Mesenchymal stem cell (in vitro differentiated cells and primary cell): ENCODE measurements at places on chromosomes 11 and 22.

DNA sequence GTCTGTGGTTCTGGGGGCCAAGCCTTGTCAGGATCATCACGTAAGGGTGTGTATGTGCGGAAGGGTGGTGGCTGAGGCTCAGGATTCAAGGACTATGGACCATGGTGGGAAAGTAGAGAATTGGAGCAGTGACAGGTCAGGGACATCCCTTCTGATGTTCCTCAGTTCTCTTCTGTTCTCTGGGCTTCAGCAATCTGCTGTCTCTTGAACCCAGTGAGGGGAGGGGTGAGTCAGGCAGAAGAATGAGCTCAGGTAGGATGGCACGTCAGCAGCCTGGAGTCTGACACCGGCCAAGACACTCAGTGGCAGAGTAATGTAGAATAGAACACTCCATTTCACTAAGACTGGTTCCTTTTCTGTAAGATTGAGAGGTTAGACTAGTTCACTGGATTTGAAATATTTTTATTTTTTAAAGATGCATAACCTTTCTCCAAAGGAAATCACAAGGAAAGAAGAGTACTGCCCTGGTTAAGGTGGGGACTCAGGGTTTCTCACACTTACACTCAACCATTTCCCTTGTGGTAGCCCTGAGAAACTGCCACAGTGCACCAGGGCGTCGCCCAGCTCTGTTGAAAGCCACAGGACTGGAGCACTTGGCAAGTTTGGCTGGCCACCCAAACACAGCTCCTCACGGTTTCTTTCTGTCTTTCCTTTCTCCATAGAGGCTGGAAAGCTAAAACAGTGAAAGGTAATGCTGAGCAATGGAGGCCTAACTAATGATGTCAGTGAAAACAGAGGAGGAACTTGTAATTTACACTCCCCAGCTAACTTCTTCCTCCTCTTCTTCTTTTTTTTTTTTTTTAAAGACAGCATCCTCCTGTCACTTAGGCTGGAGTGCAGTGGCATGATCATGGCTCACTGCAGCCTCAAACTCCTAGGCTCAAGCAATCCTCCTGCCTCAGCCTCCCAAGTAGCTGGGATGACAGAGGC is 23.1 kb upstream of the MICAL2 start:
- DNase-seq = peak; percentile 88

DNA sequence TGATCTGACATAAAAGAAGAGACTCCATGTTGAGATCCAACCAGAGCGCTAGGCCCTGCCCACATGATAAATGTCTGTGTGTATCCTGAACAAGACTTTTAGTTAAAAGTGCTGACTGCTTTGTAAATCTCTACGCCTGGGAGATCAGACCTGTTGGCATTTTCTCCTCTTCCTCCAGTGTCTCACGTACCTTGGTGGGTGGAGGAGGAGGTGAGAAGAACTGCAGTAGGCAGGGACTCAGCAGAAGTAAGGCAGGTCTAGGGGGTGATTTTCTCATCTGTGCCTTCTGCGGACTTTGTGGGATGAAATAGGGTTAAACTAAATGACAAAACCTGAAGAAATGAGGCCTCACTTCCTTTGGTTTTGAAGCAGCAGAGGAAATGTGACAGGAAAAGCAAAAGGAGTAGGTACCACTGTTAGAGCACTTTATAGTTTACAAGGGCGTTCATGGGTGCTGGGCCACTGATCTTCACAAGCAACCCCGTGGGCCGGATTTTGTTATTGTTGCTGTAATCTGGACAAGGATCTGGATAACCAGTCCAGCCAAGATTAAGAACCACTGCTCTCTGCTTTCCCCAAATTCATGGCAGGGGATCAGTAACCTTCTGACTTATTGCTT is 36.7 kb upstream of the PLET1 start:
- no peak for DNase-seq

DNA sequence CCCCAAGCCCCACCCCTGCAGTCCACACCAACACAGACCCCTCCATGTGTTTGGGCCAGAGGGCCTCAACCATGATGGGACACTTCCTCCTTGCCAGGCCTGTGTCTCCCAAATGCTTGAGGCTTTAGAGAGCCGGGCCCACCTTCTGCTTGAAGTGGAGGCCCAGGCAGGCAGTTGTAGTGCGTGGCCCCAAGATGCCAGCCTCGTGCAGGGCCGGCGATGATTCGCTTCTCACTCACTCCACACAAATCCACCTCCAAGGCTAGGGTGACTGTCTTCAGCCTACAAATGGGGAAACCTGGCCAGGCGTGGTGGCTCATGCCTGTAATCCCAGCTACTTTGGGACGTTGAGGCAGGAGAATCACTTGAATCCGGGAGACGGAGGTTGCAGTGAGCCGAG is 5.7 kb downstream of the PRR5 start:
- no peak for DNase-seq

DNA sequence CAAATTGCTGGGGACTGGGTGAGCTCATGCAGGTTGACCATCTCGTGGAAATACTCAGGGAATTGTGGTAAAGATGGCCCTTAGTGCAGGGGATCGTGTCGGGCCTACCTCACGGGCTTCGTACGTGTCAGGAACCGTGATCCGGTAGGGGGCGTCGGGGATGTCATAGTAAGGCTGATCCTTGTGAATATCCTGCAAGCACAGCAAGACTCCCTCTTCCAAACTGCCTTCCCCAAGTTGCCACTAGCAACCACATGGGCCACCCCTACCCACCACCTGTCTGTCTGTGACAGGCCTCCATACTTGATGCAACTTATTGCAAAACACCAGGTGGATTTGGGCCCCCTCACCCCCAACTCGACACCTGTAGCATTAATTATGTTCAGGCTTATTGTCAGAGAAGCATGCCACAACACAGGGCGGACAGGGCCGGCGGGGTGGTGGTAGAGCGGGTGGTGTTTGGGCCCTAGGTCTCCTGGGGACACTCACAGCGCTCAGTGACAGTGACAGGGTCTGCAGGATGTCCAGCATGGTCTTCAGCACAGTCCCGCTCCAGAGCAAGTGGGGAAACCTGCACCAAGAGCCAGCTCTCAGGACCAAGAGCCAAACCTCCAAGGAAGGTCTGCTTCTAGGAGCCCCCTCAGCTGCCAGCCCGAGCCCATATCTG is 22.6 kb upstream of the SERPIND1 start:
- DNase-seq = peak; percentile 1

GRCh38 chr22:45007391-45008185 is 2.2 kb downstream of the PHF21B start:
- peak; percentile 34 for DNase-seq

- no peak for DNase-seq
Measured at GRCh38 chr11:955154-956063, 29.7 kb downstream of the AP2A2 start.

- DNase-seq = no peak
Measured at GRCh38 chr22:36986242-36986821, 32.9 kb downstream of the TST start.

DNA sequence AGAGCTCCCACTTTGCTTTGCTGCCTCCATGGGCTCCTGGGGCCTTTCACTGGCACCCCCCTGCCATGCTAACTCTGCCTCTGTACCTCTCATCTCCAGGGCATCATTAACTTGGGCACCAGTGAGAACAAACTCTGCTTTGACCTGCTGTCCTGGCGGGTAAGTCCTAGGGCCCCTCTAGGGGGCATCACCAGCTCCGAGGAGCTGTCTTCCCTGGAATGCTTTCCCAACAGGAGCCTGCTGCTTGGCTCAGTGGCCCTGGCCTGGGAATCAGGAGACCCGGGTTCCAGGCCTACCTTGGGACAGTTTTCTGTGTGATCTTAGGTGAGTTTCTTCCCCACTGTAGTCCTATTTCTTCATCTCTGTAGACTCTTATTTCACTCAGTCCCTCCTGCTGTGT is 5.1 kb downstream of the ACCS start:
- DNase-seq = no peak

DNA sequence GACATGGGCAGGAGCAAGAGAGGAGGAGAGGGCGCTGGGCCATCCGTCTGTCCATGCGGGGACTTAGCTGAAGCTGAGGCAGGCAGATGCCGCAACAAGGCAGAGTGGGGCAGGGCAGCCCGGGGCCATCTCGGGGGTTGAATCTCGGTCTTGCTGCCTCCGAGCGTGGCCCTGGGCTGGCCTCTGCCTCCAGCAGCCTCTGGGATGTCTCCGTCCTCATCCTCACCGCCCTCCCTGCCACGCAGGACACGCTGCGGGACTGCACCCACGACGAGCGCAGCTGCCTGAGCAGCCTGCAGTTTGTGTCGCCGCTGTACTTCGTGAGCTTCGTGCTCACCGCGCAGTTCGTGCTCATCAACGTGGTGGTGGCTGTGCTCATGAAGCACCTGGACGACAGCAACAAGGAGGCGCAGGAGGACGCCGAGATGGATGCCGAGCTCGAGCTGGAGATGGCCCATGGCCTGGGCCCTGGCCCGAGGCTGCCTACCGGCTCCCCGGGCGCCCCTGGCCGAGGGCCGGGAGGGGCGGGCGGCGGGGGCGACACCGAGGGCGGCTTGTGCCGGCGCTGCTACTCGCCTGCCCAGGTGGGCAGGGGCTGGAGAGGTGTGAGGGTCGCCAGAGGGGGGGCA is 108.4 kb downstream of the CACNA1I start:
- DNase-seq = no peak
